Upper lobe of right lung (tissue), 1 donor: ENCODE measurements at places on chromosomes 2 and 18. TPM values are rescaled to one million over a fixed set of nuclear protein-coding genes. Genes with fewer than 3 reads are reported as not detected.

DNA sequence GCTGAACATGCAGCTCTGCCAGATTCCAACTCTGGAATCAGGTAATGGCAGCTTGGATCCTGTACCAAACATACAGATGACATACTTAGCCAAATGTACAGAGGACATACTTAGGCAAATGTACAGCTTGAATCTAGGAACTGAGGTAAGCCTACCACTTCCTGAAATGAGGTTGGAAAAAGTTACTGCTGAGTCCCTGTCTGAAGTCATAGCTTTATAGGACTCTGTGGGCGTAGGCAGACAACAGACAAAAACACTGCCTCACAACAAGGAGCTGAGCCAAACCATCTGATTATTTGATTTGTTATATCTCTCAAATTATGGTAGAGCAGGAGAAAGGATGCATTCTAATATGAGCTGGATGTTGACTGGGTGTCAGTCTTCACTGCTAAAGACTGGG, 290.2 kb upstream of the TCF4 start:
- H3K27me3 ChIP-seq: no peaks in the 10 kb centered on the region
- peaks cover 4% of the 10 kb centered on the region for H3K4me1 ChIP-seq
- DNase-seq: no peak
- no peaks in the 10 kb centered on the region for H3K36me3 ChIP-seq

DNA sequence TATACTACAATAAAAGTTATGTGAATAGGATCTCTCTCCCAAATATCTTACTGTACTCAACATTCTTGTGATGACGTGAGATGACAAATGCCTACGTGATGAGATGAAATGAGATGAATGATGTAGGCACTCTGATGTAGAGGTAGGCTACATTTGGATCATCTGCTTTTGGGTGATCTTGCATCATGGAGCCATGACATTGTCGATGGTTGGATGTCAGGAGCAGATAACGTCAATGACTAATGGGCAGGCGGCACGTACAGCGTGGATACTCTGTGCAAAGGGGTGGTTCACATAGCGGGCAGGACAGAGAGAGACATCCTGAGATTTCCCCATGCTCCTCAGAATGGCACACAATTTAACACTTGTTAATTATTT, 40.8 kb upstream of the PPP1R1C start:
- no peak overlapping the region for H3K4me3 ChIP-seq
- H3K36me3 ChIP-seq: no peaks in the 10 kb centered on the region
- no peak for DNase-seq
- H3K27me3 ChIP-seq: no peaks in the 10 kb centered on the region
- no peaks in the 10 kb centered on the region for H3K4me1 ChIP-seq

DNA sequence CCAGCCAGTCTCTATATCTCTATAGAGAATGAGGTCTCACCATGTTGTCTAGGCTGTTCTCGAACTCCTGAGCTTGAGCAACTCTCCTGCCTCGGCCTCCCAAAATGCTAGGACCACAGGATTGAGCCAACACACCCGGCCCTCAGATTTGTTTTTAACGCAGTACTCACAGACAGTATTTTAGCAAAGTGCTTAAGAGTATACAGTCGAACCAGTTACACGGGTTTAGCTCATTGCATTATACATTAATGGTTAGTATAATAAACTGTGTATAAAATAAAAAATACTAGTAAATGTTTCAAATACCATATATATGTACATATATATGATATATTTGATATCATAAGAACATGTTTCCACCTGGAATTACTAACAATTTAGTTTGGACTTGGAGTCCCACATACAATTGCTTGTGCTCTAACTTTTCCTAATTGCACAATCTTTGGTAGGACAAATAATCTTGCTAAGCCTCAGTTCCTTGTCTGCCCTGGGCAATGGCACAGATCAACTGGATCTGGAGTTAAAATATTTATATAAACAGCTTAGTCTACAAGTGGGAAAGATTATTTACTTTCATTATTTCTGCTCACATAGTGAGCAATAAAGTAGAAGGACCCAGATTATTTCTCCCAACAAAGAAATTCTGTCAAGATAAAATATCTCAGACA, 508.9 kb upstream of the LRATD1 start:
- H3K36me3 ChIP-seq: no peaks in the 10 kb centered on the region
- no peaks in the 10 kb centered on the region for H3K4me1 ChIP-seq
- no peak overlapping the region for H3K27ac ChIP-seq

DNA sequence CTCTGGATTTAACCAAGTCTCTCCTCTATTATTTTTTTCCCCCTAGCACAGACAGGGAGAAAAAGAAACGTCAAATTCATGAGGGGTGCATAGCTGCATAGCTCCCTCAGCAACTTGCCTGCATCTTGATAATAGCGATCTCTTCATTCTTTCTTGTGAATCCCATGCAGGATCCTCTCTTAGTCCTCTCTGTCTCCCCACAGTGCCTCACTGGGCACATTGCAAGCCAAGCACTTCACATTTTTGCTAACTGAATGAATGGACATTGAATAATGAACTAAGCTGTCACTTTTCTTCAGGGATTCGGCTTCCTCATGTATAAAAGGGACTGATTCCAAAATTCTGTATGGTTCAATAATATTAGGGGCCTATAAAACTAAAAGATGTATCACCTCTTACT, 2.9 kb upstream of the EPB41L3 start:
- DNase-seq: no peak
- peaks cover 6% of the 10 kb centered on the region for H3K4me1 ChIP-seq
- H3K27me3 ChIP-seq: no peaks in the 10 kb centered on the region
- no peak overlapping the region for H3K4me3 ChIP-seq
- no peaks in the 10 kb centered on the region for H3K36me3 ChIP-seq

DNA sequence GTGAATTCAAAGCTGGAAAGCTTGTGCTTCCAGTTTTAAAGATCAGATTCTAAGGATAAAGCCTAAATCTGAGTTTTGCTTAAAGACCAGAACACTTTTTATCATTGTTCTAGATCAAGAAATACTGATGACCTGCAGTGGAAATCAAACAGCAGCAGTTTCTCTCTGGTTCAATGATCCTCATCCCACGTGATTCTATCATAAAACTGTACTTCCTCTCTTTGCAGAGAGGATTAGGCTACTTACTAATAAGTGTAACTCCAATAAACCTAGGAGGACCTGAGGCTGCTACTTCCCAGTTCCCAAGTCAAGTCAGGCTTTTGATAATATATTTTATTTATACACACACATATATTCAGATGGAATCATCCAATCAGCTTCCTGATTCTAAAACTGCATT, 81.9 kb downstream of the TCF4 start:
- no peak overlapping the region for H3K4me3 ChIP-seq
- H3K4me1 ChIP-seq: peaks cover 12% of the 10 kb centered on the region
- DNase-seq: no peak
- H3K36me3 ChIP-seq: no peaks in the 10 kb centered on the region
- H3K27me3 ChIP-seq: no peaks in the 10 kb centered on the region

Gene SERPINB10
- not detected for total RNA-seq

Gene TMEM198
- 2.9 TPM for total RNA-seq

Gene PLGLB1
- 3.3 TPM for total RNA-seq

GRCh38 chr2:187102381-187102780, 253.4 kb upstream of the ZSWIM2 start:
- no peak overlapping the region for H3K27ac ChIP-seq
- DNase-seq: no peak
- no peaks in the 10 kb centered on the region for H3K27me3 ChIP-seq
- H3K36me3 ChIP-seq: no peaks in the 10 kb centered on the region

- H3K27ac ChIP-seq: no peak overlapping the region
- no peak overlapping the region for H3K4me3 ChIP-seq
- H3K4me1 ChIP-seq: no peaks in the 10 kb centered on the region
- DNase-seq: no peak
- H3K36me3 ChIP-seq: no peaks in the 10 kb centered on the region
Observed at GRCh38 chr2:38030635-38031355, 45.2 kb downstream of the CYP1B1 start.

- no peaks in the 10 kb centered on the region for H3K36me3 ChIP-seq
- no peak overlapping the region for H3K4me3 ChIP-seq
- no peak for DNase-seq
- no peak overlapping the region for H3K27ac ChIP-seq
Observed at GRCh38 chr2:23619941-23620340, 235.0 kb downstream of the KLHL29 start.

GRCh38 chr2:46518861-46519260, 39.5 kb downstream of the TMEM247 start:
- no peak overlapping the region for H3K27ac ChIP-seq
- H3K4me1 ChIP-seq: peaks cover 3% of the 10 kb centered on the region
- no peak for DNase-seq
- H3K27me3 ChIP-seq: no peaks in the 10 kb centered on the region
- no peak overlapping the region for H3K4me3 ChIP-seq

DNA sequence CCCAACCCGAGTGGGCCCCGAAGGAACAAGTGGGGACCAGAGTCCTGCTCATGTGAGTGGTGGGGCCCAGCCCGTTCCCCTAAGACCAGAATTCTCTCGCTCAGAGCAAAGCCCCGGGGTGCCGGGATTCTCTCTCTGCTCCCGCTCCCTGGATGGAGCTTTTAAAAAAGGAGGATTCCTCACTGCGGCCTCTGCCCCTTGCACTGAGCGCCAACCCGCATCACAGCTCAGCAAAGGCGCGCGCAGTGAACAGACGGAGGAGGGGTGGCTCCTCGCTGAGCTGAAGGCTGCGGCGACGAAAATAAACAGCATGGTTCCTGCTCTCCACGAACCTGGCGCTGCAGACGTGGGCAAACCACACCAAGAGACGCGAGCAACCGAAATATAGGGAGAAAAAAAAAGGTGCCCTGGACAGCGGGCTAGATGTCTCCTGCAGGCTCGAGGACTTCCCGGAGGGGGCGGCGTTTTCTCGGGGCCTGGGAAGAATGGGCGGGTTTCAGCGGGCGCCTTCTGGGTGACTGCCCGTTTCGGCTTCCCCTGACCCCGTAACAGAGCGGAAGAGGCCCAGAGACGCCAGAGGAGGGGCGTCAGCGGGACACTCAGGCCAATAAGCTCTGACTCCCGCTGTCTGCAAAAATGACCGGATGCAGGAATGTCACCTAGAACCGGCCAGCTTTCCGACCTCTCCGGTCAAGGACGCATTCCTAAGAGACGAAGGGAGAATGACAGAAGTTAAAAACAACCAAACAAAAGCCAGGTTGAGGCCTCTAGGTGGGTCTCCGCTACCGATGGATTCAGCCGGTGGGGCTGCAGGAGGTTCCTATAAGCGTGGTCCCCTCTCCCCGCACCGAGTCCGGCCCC, 819 bp upstream of the KLF11 start:
- H3K27me3 ChIP-seq: no peaks in the 10 kb centered on the region
- H3K4me1 ChIP-seq: peaks cover 54% of the 10 kb centered on the region
- H3K36me3 ChIP-seq: peaks cover 15% of the 10 kb centered on the region
- peak overlapping the region; percentile 51 for H3K4me3 ChIP-seq
- peak overlapping the region; percentile 89 for H3K27ac ChIP-seq
- DNase-seq: peak; percentile 93

GRCh38 chr2:7437716-7438632, 520.8 kb downstream of the RNF144A start:
- no peaks in the 10 kb centered on the region for H3K36me3 ChIP-seq
- H3K27ac ChIP-seq: no peak overlapping the region
- DNase-seq: no peak
- no peaks in the 10 kb centered on the region for H3K27me3 ChIP-seq
- no peaks in the 10 kb centered on the region for H3K4me1 ChIP-seq

Gene SRD5A2
- not detected for total RNA-seq

Gene RIT2
- total RNA-seq: not detected

DNA sequence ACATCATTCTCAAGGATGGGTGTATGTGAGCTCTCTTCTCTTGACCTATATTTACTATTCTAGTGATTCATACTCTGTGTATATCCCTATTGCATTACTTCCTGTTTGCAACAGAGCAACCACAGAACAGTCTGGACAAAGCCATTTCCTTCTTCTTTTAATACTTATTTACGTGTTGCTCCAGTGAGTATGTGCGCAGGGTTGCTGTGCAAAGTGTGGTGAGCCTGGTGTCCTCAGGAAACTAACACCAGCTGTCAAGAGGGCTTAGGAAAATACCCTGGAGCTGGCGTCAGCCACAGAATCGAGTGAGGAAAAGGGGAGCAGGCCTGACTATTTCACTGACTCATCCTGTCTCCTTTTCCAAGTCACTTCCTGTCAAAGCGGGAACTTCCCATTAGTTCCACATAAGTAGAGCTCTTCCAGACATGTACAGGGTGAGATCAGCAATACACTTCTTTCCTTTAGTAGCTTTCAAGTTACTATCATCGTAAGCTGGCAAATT, 214.1 kb upstream of the COPS8 start:
- H3K27ac ChIP-seq: peak overlapping the region; percentile 53
- H3K36me3 ChIP-seq: no peaks in the 10 kb centered on the region
- no peak overlapping the region for H3K4me3 ChIP-seq
- DNase-seq: no peak
- H3K4me1 ChIP-seq: peaks cover 13% of the 10 kb centered on the region

DNA sequence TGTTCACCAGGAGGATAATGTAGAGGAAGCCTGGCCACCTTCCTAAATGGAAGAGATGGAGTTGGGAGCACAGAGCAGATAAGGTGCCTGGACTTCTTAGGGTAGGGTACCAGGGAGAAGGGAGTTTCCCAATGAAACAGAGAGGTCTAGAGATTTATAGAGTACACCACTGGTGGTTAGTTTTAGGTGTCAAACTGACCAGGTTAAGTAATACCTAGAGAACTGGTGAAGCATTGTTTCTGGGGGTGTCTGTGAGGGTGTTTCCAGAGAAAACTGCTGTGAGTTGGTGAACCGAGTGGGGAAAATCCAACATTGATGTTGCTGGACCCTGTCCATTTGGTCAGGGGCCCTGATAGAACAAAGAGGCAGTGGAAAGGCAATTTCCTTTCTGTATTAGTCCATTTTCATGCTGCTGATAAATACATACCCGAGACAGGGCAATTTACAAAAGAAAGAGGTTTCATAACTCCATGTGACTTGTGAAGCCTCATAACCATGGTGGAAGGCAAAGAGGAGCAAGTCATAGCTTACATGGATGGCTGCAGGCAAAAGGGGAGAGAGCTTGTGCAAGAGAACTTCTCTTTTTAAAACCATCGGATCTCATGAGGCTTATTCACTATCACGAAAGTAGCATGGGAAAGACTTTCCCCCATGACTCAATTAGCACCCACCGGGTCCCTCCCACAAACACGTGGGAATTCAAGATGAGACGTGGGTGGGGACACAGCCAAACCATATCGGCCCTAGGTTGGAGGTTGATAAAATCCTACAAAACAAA, 260.8 kb downstream of the CBLN2 start:
- no peaks in the 10 kb centered on the region for H3K36me3 ChIP-seq
- no peak overlapping the region for H3K4me3 ChIP-seq
- H3K27ac ChIP-seq: no peak overlapping the region
- H3K4me1 ChIP-seq: no peaks in the 10 kb centered on the region
- DNase-seq: no peak
- H3K27me3 ChIP-seq: no peaks in the 10 kb centered on the region
